ENCODE measurements at places on chromosomes 3 and 15. TPM values are rescaled to one million over a fixed set of nuclear protein-coding genes. Genes with fewer than 3 reads are reported as not detected.
A peak's percentile ranks its signal among the peaks of the same experiment; 100 is the strongest.

The TJP1 gene
- not detected for total RNA-seq

GRCh38 chr3:173045770-173046382 lies 95.2 kb downstream of the SPATA16 start:
- H3K27me3 ChIP-seq, result no peaks in the 10 kb centered on the region
- no peak overlapping the region for H3K4me3 ChIP-seq
- no peaks in the 10 kb centered on the region for H3K4me1 ChIP-seq
- no peak for DNase-seq

The ZNF385D gene
- total RNA-seq, result not detected

The SEMA3F gene
- 0.07 TPM for total RNA-seq

DNA sequence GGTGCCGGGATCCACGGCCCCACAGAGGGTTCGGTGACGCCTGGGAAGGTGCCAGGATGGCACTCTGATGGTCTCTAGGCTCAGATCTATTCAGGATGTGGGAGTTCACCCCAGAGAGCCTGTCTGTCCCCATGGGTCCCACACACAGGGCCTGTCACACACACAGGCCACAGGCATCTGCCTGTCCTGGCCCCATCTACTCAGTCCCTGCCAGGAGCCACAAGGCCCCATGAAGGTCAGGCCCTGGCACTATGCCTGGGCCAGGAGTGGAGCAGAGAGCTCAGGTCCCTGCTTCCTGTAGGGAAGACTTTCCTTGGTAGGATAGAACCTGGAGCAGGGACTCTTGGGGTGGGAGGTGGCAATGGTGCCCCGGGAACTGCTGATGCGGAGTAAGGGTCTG lies 49.0 kb upstream of the FURIN start:
- peaks cover 23% of the 10 kb centered on the region for H3K36me3 ChIP-seq
- H3K27ac ChIP-seq, result peak overlapping the region; percentile 91
- H3K27me3 ChIP-seq, result no peaks in the 10 kb centered on the region

- no peaks in the 10 kb centered on the region for H3K36me3 ChIP-seq
- peak; percentile 42 for DNase-seq
- H3K27me3 ChIP-seq, result peaks cover 9% of the 10 kb centered on the region
- H3K4me1 ChIP-seq, result no peaks in the 10 kb centered on the region
- H3K27ac ChIP-seq, result no peak overlapping the region
Observed at GRCh38 chr3:44529927-44530326, 25.1 kb upstream of the ZKSCAN7 start.

GRCh38 chr15:75140080-75140879 lies 61.4 kb upstream of the C15orf39 start:
- H3K4me3 ChIP-seq, result no peak overlapping the region
- peaks cover 12% of the 10 kb centered on the region for H3K27me3 ChIP-seq
- peaks cover 19% of the 10 kb centered on the region for H3K36me3 ChIP-seq
- DNase-seq, result no peak
- H3K4me1 ChIP-seq, result no peaks in the 10 kb centered on the region

DNA sequence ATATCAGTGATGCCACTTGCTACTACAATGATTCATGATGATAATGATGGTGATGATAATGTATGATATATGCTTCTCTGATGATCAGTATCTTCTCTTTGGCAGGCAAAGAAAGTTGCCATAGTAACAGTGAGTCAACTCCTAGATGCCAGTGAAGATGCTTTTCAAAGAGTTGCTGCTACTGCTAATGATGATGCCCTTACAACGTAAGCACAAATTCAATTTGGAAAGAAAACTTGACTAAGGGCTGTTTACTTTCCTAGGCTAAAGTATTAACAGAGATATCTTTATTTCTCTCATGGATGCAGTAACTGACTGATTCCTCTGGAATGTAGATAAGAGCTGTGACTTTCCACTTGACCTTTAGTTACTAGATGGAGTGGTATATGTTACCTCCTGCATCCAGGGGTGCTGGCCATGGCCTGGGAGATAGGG lies 27.8 kb downstream of the ADGRG7 start:
- H3K27me3 ChIP-seq, result peaks cover 18% of the 10 kb centered on the region
- no peak overlapping the region for H3K27ac ChIP-seq
- no peaks in the 10 kb centered on the region for H3K36me3 ChIP-seq
- H3K4me1 ChIP-seq, result peaks cover 18% of the 10 kb centered on the region

DNA sequence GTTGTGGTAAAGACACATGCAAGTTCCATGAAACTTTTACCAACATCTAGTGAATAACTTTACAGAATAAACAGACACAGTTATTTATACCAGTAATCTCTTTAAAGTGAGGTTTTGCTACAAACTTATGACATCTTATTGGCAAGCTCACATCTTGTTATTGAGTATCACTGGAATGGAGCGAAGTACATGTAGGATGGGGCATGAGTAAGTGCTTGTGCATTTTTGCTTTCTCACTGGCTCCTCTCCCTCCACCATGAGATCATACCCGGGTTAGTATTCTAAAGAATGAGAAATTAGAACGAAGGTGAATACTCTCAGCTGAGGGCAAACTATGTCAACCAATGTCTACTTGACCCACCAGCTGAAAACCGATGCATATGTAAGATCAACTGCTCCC lies 193.3 kb upstream of the ZNF717 start:
- H3K36me3 ChIP-seq, result no peaks in the 10 kb centered on the region
- H3K27me3 ChIP-seq, result no peaks in the 10 kb centered on the region
- no peak overlapping the region for H3K27ac ChIP-seq
- DNase-seq, result no peak

The XIRP1 gene
- total RNA-seq, result 0.06 TPM

- H3K27ac ChIP-seq, result no peak overlapping the region
- H3K27me3 ChIP-seq, result no peaks in the 10 kb centered on the region
- peaks cover 6% of the 10 kb centered on the region for H3K4me1 ChIP-seq
- H3K4me3 ChIP-seq, result no peak overlapping the region
- H3K36me3 ChIP-seq, result peaks cover 8% of the 10 kb centered on the region
- no peak for DNase-seq
Observed at GRCh38 chr3:49535971-49536874, 18.1 kb upstream of the BSN start.

GRCh38 chr3:112114576-112115160 lies 18.4 kb downstream of the GCSAM start:
- no peak for DNase-seq
- H3K27me3 ChIP-seq, result no peaks in the 10 kb centered on the region
- H3K4me1 ChIP-seq, result peaks cover 33% of the 10 kb centered on the region
- H3K4me3 ChIP-seq, result no peak overlapping the region
- H3K36me3 ChIP-seq, result peaks cover 17% of the 10 kb centered on the region

DNA sequence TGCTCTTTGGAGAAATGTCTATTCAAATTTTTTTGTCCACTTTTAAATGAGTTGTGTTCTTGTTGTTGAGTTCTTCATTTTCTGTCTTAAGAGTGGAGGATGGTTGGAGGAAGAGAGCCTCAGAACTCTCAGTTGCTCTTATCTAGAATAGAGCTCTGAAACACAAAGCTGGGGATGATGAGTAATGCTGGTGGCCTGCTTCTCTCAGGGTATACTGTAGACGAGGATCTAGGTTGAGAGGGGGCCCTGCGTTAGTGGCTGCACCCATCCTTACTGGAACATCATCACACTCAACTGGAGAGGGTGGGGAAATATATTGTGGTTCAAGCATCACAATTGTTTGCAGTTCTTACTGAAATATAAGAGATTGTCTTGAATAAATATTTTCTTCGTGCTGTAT lies 1.8 kb downstream of the SPTSSB start:
- peaks cover 70% of the 10 kb centered on the region for H3K27me3 ChIP-seq
- no peak overlapping the region for H3K4me3 ChIP-seq
- H3K27ac ChIP-seq, result no peak overlapping the region
- DNase-seq, result no peak
- no peaks in the 10 kb centered on the region for H3K36me3 ChIP-seq

The ANKUB1 gene
- not detected for total RNA-seq

GRCh38 chr3:113258361-113258760 lies 47.0 kb downstream of the BOC start:
- no peak for DNase-seq
- no peaks in the 10 kb centered on the region for H3K36me3 ChIP-seq
- H3K27ac ChIP-seq, result no peak overlapping the region
- peaks cover 38% of the 10 kb centered on the region for H3K27me3 ChIP-seq
